ENCODE measurements at places on chromosomes 7 and 10. TPM values are rescaled to one million over a fixed set of nuclear protein-coding genes. Genes with fewer than 3 reads are reported as not detected.
A peak's percentile ranks its signal among the peaks of the same experiment; 100 is the strongest.

The TMEM273 gene
- total RNA-seq: 19.4 TPM

The BAMBI gene
- total RNA-seq: 7.5 TPM

The NRCAM gene
- total RNA-seq: 12.7 TPM

The ANKRD16 gene
- total RNA-seq: 4.5 TPM

- no peak for DNase-seq
Measured at GRCh38 chr7:66522518-66522917, 106.2 kb upstream of the KCTD7 start.

DNA sequence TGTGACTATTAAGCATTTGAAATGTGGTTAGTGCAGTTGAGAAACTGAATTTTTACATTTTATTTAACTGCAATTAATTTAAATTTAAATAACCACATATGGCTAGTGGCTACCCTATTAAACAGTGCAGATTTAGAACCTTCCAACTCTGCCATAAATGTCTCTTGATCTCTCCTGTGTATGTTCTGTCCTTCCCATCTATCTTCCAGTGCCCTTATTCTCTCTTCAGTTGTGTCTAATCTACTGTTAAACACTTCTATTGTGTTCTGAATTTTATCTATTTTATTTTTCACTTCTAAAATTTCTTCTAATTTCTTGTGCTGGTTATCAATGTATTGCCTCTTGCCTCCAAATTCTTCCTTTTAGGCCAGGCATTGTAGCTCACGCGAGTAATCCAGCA lies 105.0 kb downstream of the CUL2 start:
- no peak for DNase-seq

- no peak for DNase-seq
Measured at GRCh38 chr7:140646931-140647647, 6.5 kb upstream of the DENND2A start.

DNA sequence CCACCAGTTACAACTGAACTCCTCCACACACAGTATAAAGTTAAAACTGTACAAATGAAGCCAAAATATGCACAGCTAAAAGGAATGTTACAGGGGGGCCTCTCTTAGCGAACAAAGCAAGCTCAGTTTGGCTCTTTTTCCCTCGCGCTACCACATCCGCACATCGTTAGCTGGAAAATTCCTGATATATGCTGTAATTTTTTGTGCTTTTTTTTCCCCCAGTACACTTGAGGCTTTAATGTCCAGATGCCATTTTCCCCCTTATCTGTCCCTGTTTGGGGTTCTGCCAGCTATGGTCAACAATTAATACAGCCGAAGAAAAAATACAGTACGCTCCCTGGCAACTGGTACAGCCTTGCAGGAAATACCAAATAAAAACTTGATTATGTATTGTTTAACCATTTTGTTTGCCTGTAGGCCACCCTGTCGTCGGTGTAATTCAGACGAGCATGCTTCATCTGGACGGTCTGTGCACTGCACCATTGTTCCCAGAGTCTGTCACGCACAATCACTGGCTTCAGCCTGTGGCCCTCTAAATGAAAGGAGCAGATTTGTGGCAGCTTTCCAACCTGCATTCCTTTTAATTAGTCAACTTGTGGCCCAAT lies 108.1 kb upstream of the FAM133B start:
- DNase-seq: peak; percentile 81

DNA sequence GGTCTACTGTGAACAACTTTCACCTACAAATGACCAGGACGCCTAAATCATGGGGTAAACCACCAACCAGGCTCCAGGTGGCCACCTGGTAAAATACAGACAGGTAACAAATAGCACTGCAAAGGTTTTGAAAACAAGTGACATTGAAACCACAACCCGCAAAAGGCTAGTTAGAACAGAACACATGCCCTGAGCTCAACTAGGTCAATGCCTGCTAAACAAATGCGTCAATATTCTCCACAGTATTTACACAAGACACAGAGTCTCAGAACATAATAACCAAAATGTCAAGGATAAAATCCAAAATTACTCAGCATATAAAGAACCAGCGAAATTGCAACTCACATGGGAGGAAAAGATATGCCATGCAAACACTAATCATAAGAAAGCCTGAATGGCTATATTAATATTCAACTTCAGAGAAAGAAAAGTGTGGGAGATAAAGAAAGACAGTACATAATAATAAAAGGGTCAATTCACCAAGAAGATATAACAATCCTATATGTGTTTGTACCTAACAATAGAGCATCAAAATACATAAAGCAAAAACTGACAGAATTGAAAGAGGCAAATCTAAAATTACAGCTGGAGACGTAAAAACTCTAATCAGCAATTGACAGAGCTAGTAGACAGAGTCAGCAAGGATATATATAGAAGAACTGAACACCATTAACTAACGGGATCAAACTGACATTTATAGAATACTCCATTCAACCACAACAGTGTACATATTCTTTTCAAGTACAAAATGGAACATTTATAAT lies 47.6 kb downstream of the SMURF1 start:
- no peak for DNase-seq

DNA sequence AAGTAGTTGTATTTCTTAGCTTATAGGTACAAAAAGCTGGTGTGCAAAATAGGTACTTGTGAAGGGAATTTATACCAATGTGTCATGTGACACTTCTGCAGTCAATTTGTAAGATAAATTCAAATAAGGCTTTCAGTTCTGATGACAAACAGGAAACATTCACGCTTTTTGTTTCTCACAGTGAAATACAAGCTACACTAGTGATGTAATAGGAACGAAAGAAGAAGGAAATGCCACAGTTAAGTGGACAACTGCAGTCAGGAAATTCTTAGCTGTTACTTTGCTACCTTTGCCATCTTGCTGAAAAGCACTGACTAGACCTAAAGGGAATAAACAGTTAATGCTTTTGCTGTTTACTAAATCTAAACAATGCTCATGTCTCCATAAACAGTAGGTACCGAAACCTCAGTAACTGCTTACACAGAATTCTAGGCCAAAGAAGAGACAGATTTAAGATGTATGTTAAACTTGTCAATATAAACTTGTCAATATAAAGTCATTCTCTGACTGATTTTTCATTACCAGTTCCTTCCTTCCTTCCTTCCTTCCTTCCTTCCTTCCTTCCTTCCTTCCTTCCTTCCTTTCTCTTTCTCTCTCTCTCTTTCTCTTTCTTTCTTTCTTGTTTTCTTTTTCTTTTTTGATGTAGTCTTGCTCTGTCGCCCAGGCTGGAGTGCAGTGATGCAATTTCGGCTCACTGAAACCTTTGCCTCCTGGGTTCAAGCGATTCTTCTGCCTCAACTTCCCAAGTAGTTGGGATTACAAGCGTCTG lies 10.1 kb downstream of the OTUD1 start:
- DNase-seq: no peak

GRCh38 chr7:81367326-81367931 lies 402.4 kb downstream of the HGF start:
- no peak for DNase-seq

- DNase-seq: no peak
Measured at GRCh38 chr7:137304624-137305235, 38.8 kb downstream of the PTN start.

DNA sequence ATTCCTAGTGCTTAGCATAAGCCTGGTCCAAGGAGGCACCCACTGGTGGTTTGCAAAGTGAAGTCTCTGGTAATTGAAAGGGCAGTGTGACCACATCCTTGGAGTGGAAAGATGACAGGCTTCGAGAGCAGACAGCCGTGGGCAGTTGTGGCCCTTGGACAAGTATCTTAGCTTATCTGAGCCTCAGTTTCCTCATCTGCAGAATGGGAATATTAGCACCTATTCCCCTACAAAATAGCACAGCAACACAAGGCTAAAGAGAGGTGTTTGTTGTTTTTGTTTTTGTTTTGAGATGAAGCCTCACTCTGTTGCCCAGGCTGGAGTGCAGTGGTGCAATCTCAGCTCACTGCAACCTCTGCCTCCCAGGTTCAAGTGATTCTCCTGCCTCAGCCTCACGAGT lies 29.3 kb downstream of the MYL10 start:
- no peak for DNase-seq

DNA sequence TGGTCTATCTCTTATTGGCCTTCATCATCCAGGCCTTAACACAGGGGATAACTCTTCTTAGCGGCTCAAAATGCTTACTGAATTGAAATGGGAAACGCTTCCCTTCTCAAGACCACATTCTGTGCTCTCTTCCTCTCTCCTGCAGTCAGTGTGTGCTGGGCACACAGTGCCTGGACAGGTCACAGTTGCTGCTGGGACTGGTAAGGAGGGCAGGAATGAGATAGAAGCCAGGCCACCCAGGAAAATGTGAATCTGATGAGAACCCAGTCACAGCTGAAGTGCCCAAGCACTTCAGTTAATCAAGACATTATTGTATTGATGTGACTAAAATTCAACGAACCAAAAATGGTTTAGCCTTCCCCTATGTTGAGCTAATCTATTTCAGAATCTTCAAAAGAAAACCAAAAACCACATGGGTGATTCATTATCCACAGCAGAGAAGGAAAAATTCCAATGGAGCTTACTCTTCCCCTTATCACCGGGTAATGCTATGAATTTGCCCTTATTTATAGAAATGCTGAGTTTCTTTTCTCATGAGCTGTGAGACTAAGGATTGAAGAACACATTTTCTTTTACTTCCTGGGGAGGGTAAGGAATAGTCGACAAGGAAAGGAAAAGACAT lies 41.2 kb upstream of the PLPP4 start:
- no peak for DNase-seq

GRCh38 chr10:15879663-15880062 lies 19.4 kb upstream of the MINDY3 start:
- no peak for DNase-seq

DNA sequence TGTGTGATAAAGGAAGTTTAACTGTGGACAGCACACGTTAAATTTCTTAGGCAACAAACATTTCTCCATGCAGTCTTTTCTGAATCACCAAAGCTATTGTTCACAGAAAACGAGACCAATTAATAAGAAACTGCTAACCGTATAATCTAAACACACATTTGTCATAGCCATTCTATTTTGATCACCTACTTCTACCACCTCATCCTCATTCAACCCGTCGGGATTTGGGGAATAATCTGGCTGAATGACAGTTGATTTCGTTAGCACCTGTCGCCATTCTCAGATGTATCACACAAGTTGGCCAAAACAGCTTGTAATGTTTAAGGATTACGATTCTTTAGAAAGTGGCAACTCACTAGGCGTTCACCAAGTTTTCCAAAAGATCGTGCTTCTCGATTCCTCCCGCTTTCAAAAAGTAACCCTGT lies 1.2 kb downstream of the EZH2 start:
- DNase-seq: no peak

GRCh38 chr7:136887317-136887716 lies 18.9 kb downstream of the CHRM2 start:
- no peak for DNase-seq

DNA sequence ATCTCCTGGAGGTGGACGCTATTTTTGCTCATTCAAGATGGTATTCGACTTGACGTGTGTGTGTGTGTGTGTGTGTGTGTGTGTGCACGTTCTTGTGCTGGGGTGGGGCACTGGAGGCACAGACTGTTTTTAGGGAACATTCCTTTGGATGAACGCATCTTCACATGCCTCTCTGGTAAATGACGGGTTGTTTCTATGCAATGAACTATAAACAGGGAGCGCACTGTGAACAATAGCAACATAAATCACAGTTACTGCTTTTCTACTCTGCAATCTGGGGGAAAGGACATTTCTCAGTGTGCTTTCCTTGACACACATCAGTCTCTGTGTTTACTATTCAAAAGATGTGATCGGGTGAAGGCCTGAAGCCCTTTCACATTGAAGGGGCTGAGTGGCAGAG lies 120.1 kb upstream of the PITRM1 start:
- peak; percentile 8 for DNase-seq

- DNase-seq: no peak
Measured at GRCh38 chr10:129056734-129057689, 410.0 kb upstream of the MGMT start.

DNA sequence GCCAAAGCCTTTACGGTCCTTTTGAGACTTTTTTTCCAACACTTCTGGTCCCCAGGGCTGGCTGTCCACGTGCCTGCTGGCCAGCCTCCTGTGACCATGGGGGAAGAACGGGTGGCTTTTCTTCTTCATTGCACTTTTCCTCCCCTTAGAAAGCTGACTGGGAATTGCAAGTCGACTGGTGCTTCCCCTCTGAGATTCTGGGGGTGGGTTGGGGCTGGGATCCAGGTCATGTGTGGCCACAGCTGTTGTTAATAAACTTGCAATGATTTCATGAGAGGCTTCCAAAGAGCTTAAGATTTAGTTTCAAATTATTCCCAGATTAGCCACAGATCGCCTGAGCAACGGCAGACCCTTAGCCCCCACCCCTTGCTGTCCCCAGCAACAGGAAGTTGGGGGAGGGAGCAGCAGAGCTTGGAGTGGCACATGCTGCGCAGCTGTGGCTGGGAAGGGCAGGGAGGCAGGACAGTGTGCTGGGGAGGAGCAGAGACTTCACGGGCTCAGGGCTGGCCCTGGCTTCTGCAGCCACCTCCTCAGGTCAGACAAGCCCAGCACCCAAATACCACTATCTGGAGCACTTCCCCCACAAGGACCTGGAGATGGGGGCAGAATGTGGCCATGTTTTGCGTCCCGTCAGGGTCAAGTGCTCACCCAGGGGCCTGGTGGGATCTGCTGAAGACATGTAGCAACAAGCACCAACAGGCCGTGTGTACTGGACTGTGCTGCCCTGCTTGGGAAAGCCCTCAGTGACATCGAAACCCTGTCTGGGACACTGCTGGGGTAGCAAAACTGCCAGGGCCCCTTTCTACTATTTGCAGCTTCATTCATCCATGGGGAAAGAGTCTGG lies 147.1 kb downstream of the RNF216 start:
- DNase-seq: peak; percentile 95

DNA sequence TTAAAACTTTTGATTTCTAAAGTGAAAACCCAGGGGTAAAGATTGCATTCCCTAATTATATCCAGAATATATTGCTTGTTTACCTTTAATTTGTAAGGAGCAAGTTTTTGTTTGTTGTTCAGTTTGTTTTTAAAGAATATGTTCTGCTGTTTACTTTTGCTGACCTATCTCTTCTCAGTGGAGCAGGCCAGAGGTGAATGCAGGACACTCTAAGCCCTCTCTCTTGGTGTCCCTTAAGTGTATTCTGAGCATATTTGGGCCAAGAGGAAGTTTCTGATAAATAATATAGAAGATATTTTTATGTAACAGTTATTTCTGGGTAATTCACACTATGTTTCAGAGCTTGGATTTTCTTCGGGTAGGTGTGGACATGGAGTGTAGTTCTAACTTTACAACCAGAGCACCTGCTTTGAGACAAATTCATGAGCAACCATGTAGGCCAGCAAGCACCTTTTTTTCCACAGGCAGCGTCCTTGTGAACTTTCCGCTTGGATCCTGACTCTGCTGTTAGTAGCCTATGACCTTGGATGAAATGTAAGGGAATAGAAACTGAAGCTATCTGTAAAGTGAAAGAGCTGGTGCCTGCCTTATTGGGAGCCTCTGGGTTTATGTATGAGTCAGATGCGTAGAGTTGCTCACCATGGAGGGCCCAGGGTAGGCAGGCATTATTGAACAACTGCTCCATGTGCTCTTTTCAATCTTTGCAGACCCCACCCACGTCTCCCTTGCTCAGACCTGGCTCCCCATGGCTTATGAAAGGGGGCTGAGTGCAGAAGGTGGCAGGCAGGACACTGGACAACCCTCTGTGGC lies 16.1 kb downstream of the OGDH start:
- no peak for DNase-seq

GRCh38 chr10:13585195-13585751 lies 1.5 kb upstream of the PRPF18 start:
- DNase-seq: no peak
